NCI-H1436 (cell line): ENCODE measurements at places on chromosomes 2 and 18.

- no peak for DNase-seq
Observed at GRCh38 chr2:158762336-158762735, 32.8 kb upstream of the DAPL1 start.

GRCh38 chr18:58316396-58317342, 272.6 kb downstream of the NEDD4L start:
- no peak for DNase-seq

- DNase-seq, result no peak
Observed at GRCh38 chr18:52694804-52695203, 354.8 kb downstream of the DCC start.

DNA sequence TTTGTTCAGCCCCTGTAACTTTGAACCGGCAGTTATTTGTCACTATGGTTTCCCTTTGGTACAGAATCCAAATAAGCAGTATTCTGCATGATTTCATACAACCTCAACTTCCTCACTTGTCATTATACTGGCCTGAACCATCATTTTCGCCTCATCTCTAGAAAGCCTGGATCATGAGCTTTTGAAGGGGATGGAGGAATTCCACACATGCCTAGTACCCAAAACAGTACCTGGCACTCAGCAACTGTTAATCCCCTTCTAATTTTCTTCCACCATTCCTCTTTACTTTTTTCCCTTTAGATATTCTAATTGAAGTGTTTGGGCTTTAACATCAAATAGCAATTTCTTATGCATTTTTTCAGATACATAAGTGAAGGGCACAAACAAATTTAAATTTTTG, 1574.4 kb upstream of the NXPH2 start:
- no peak for DNase-seq

DNA sequence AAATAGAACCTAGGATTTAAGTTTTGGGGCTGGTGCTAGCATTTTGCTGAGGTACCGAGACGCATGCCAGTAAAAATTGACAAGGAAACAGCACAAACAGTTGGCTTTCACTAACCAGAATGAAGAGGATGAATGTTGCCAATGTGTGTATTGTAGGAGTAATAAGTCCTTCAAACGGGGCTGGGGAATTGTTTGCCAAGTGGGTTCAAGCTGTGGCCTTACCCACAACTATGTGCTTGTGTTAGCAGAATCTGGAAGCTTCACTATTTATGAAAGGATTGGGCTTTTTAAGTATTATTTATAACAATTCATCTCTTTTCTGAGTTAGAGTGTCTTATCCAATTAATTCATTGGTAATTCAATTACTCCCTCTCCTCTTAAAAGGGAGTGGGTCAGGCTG, 15.0 kb upstream of the KIF5C start:
- no peak for DNase-seq

GRCh38 chr2:44954889-44955592, 13.5 kb downstream of the SIX3 start:
- no peak for DNase-seq
